ENCODE measurements at places on chromosomes 11 and 22.

DNA sequence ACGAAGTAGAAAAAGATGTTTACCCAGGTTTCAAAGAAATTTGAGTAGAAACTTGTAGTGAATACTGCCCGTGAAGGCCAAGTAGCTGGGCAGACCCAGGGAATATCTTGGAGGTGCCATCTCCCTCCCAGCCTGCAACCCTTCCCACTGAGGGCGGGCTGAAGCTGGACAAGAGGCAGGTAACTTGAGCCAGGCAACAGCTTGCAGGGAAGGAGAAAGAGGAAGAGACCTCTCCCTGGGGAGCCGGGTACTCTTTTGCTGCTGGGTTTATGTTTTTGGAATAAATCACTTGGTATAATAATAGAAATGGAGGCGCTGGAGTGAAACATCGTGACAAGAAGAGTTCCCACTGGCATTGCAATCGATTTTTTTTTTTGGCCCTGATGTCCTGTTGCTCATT lies 49.4 kb upstream of the JAM3 start:
- peak; percentile 75 for DNase-seq

DNA sequence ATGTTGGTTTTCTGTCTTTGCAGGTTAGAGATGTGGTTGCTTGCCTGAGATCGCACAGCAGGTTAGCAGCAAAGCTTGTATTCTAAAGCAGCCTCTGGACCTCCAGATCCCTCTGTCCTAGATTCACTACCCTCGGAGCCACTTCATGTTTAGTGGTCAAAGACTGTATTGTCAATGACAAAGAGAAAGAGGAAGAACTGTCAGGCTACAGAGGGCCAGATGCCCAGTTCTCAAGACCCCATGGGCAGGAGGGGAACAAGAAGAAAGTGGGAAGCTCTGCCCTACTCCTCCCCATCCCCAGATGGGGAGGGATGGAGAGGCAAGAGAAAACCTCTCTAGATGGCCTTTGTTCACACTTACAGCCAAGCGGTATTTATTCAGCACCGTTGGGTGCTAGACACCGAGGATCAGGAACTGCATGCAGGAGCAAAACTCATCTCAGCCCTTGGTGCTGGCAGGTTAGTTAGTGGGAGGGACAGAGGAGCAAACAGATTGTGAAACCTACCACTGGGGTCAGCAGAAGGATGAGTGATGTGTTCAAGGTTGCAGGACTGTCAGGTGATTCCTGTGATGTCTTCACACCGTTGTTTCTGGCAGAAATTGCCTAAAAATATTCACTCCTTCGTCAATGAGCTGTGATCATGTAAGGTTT lies 38.3 kb upstream of the PTPRJ start:
- no peak for DNase-seq

DNA sequence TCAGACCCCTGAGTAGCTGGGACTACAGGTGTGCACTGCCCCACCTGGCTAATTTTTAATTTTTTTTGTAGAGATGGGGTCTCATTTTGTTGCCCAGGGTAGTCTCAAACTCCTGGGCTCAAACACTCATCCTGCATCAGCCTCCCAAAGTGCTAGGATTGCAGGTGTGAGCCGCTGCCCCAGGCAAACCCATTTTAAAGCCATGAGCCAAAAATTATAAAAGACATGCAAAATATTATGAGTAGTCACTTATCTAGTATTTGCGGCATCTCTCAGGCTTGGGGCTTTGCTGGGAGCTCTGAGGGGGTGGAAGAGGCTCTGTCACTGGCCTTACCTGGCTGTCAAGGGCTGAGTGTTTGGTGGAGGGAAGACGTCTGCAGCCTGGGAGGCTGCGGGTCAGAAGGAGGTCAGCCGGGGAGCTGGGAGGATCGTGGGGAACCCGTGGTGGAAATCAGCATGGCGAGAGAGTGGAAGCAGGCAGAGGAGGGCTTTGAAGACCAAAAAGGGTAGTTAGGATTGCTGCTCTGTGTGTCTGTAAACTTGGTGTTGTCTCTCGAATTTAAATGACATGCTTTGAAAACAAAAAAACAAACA lies 69.1 kb upstream of the PARVG start:
- DNase-seq: no peak

GRCh38 chr11:26186389-26186788 lies 145.5 kb upstream of the ANO3 start:
- no peak for DNase-seq

GRCh38 chr11:106986673-106987072 lies 31.6 kb downstream of the GUCY1A2 start:
- no peak for DNase-seq

- no peak for DNase-seq
Measured at GRCh38 chr11:5833446-5833845, 8.3 kb downstream of the OR52E6 start.

DNA sequence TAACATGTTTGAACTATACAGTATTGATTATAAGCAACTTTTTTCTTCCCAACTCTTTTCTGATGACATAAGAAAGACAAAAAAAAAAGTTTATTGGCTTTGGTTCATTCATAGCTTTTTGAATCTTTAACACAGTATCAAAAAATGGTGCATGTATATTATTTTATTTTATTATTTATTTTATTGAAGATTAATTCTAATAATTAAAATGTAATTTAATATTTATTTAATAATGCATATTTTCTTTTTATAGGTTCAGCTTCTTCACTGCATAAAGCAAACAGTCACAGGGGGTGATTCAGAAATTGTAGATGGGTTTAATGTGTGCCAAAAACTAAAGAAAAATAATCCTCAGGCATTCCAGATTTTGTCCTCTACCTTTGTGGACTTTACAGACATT lies 78.8 kb downstream of the BBOX1 start:
- no peak for DNase-seq

DNA sequence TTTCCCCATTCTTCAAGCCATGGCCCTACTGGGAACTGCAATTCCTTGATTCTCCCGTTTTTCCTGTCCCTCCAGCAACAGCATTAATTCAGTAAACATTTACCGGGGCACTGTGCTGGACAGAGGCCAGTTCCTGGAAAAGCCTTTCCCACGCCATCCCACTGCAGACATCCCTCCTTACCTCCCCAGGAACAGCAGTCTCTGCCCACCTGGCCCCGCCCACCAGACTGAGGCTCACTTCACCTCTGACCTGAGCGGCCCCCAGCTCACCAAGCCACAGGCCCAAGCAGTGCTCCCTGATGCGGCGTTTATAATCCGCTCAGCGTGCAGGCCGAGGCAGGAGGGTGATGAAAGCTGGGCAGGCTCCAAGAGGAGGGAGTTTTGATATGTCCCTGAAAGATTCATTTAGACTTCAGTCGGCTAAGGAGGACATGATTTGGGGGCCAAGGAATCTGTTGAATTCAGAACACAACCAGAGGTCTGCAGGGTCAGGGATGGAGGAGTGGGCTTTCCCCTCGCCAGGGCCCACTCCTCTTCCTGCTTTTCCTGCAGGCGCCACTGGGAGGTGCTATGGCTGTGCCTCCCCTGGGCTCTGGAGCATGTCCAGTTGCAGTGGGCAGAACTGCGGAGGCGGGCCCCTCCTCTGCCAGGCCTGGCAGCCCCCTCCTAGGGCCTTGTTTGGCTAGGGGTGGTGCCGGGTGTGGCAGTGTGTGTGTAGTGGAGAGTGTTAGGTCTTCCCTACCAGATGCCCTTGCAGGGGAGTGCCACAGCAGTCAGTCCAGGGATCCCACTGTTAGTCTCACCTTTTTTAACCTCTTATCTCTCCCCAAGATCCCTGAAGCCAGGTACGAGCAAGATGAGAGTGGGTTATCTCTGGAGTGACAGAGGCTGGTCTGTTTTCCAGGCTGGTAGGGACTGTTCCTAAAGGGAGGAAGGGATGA lies 1.4 kb upstream of the TAGLN start:
- DNase-seq: no peak

DNA sequence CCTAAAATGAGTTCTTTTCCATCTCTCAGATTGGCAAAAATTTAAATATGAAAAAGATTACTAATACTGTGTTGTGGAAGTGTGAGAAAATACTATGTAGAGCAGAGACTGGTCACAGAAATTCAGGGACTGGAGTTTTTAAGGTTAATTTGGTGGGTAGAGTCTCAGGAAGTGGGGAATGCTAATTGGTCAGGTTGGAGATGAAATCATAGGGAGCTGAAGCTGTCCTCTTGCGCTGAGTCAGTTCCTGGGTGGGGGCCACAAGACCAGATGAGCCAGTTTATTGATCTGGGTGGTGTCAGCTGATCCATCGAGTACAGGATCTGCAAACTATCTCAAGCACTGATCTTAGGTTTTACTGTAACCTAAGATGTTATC lies 29.4 kb upstream of the TMEM86A start:
- no peak for DNase-seq

- peak; percentile 57 for DNase-seq
Measured at GRCh38 chr11:113147249-113147648, 167.1 kb upstream of the TTC12 start.

- DNase-seq: peak; percentile 81
Measured at GRCh38 chr11:57303990-57304579, 20.7 kb downstream of the TNKS1BP1 start.

GRCh38 chr11:94545264-94546161 lies 1.8 kb downstream of the FUT4 start:
- no peak for DNase-seq

- no peak for DNase-seq
Measured at GRCh38 chr11:108218912-108219783, 3.3 kb downstream of the NPAT start.

- DNase-seq: no peak
Measured at GRCh38 chr11:112795911-112796649, 165.1 kb upstream of the NCAM1 start.

DNA sequence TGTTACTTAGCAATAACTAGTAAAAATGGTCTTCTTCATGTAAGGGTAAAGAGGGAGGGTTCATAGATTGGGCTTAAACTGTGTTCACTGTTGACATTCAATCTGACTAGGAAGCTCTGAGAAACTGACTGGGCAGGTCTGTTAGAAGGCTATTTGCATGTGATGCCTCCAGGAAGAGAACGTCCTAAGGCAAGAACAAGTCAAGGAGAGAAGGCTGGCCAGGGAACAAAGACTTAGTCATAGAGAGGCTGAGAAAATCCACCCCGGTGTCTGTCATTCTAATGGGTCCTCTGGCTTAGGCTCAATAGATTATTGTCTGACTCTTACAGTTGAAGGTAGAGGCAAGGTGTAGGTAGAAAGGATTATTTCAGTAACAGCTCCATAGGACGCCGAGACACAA lies 50.3 kb upstream of the CD44 start:
- DNase-seq: no peak

DNA sequence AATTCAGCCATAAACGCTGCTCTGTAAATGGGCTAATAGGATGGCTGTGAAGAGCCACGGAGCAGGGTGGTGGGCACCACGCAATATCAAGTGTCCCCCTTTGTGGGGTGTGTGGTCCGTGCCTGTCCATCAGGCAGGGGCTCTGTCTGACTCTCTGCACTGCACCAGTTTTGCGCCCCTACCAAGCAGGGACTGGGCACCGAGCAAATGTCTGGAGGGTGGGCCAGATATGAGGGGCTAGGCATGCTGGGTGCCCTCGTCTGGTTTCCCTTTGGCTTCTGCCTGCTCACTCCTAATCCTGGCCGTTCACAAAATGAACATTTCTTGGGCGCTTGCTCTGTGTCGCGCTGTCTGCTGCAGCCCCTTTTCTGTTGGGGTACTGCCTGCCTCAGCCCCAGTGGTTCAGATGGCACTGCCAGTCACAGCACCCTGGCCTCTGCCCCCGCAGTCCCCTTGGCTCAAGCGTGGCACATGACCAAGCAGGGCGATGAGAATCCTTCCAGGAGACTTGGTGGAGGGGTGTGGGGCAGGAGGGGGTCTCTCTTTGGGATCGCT lies 37.1 kb upstream of the CELSR1 start:
- DNase-seq: no peak

GRCh38 chr11:133492895-133493294 lies 39.4 kb downstream of the OPCML start:
- DNase-seq: no peak

GRCh38 chr11:112801025-112801816 lies 160.0 kb upstream of the NCAM1 start:
- DNase-seq: no peak

DNA sequence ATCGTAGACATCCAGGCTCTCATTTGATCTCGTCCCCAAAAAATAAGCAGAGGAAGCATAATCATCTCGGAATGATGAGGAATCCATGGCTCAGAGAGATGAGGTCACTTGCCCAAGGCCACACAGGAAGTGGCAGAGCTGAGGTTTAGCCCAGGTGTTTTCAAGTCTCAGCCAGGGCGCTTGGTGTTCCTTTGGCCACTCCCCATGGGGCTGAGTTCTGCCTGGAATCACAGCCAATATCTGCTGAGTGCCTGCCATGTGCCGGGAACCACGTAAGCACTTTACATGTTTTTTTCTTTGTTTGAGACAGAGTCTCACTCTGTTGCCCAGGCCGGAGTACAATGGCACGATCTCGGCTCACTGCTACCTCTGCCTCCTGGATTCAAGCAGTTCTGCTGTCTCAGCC lies 29.5 kb upstream of the MYH9 start:
- peak; percentile 14 for DNase-seq

DNA sequence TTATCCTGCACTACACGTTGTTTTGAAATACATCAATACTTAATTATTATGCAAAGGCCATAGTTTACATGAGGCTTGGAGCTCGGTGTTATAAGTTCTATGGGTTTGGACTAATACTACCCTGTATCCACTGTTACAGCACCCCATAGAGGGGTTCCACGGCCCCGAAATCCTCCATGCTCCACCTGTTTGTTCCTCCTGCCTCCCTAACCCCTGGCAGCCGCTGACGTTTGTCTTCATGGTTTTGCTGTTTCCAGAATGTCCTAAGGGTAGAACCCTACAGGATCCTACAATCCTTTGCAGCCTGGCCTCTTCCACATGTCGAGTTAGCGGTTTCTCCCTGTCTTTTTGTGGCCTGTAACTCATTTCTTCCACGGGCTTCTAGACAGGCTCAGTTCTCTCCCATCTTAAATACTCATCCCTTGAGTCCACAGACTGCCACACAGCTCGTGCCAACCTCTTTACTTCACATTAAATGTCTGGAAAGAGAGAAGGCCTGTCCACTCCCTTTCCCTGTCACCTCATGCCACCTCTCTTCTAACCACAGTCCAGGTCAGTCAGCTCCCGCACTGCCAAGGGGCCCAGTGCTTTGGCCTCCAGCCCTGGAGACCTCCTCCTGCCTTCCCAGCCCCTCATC lies 42.4 kb upstream of the TH start:
- DNase-seq: no peak

GRCh38 chr11:68349461-68350249 lies 37.3 kb downstream of the LRP5 start:
- no peak for DNase-seq

DNA sequence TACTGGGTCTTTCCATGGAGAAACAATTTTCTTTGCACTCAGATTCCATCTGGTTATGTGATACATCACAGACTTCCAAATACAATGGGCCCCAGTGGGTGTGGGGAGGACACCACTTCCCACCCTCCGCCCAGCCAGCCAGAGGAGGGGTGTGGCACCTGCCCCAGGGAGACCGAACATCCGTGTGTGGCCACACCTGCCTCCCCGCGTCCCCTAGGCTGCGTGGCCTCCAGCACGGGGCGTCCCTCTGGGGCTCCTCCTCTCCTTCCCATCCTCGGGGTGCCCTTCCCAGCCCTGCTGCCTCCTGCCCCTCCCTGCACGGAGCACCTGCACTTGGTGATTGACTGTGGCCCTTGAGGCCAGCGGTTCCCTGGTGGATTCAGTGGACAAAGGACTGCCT lies 49.1 kb downstream of the CERK start:
- no peak for DNase-seq
